ENCODE measurements at places on chromosomes 4 and X.

- no peak for DNase-seq
These were observed 139.9 kb downstream of the REPS2 start for GRCh38 chrX:17086317-17086716.

GRCh38 chr4:179607003-179607402 is 2164.8 kb upstream of the AGA start:
- no peak for DNase-seq

DNA sequence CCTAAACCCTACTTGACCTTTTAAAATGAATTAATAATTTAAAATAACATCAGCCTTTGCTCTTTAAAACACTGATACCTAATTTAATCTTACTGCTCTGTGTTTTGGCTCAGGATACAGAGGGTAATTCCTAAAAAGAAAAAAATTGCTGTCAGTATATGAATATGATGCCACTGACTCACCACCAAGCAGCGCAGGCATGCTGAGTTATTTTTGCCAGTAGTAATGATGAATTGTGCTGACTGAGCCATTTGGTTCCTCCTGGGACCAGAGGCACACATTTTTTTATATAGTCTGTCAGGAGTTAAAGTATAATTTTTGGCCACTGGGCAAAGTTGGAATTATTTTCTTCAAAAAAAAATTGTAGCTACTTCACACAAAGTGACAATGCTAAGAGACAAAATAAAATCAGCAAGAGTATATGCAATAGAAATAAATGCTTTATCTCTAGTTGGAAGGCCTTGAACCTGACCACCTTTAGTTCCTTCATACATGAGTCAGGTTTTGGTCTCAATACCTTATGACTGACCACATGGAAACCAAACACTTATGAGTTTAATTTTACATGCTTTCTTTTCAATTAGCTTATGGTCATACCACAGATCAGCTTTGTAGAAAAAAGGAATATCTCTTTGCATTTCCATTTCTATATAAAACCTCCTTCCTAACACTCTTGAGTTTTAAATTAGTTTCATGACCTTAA is 115.1 kb downstream of the PPP3CA start:
- no peak for DNase-seq

DNA sequence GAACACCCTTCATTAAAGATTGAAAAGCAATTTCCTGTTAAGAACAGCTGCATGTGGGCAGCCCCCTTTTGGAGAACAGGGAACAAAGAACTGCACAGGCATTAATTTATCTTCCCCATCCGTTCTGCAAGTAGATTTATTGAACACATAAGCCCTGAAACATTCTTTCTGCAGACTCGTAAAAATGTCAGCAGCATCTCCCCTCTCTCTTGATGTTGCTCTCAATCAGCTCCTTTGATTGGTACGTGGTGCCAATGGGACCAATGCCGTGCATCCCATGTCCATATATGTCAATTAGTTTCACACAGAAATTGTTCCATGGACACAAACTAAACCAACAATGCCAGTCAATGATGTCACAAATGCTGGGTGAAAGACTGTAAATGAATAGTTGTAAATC is 228.5 kb upstream of the RASGEF1B start:
- no peak for DNase-seq

- DNase-seq: no peak
These were observed 488.3 kb downstream of the PPARGC1A start for GRCh38 chr4:23401572-23401971.

GRCh38 chr4:25321703-25322102 is 9.1 kb downstream of the ZCCHC4 start:
- no peak for DNase-seq

GRCh38 chr4:180205276-180205675 is 2037.9 kb upstream of the TENM3 start:
- DNase-seq: no peak

GRCh38 chrX:121876305-121876704 is 828.9 kb downstream of the GLUD2 start:
- DNase-seq: no peak

DNA sequence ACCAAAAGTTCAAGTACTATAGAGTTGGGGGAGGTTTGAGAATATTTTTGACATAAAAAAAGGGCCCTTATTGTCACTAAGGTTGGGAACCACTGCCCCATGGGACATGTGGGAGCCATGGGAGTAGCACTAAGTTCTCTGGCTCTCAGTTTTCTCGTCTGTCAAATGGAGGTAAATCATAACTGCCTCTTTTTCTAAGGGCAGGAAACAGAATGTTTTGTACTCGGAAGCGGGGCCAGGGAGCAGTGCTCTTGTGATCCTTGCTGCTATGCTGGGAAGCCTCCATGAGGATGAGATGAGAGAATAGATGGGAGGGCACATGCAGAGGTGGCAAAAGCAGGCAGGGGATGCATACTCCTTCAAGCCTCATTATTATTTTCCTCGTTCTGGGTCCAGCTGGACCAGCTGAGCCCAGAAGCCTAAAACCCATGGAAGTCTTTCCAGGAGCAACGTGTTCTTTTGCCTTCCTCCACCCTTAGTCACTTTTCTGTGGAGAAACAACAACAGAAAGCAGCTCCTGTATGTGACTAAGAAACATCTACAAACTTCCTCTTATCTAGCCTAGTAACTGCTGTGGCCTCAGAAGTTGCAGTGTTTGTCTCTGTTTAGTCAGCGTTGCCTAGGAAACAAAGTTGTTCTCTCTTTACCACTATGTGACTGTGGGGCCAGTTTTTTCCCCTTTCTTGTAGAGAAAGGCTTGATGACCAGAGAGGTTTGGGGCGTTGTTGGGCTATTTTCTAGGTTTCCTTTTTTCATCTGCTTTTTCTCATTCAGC is 64.8 kb downstream of the TSC22D3 start:
- DNase-seq: no peak

DNA sequence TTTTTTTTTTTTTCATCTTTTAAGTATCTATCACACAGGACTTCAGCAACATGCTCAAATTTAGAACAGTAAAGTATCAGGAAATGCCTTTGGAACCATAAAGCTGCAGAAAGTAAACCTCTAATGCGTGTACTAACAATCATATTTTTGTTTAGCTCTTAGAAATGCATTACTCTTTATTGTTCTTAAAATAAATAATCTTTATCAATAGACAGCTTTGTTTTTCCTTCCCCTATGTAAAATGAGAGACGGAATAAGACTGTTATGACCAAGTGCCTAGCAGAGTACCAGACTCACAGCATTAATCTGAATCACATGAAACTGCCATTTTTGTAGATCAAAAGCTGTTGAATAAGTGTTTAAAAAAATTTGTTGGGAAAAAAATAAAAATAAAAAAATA is 50.5 kb upstream of the COL25A1 start:
- DNase-seq: no peak

- DNase-seq: peak; percentile 20
These were observed 980 bp upstream of the GIMD1 start for GRCh38 chr4:106369456-106370060.

DNA sequence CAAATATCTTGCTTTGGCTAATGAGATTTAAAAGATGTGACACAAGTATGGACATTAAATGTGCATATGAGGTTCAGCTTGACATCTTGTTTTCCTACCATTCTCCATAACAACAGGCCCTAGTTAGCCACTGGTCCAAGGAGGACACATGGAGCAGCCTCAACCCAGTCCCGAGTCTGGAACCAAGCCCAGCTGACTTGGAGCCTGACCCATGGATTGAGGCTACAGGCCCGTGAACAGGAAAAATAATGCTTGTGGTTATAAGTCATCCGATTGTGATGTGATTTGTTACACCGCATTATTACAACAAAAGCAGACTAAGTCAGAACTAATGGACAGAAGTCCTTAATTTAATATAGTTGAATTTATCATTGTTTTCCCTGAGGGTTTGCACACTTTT is 123.2 kb upstream of the BANK1 start:
- DNase-seq: no peak

- no peak for DNase-seq
These were observed 20.1 kb downstream of the ARHGEF9 start for GRCh38 chrX:63764946-63765345.

- no peak for DNase-seq
These were observed 293.3 kb downstream of the RAPGEF2 start for GRCh38 chr4:159396151-159396550.

All from globus pallidus (tissue), 1 donor.